ENCODE measurements at places on chromosomes 3 and 15. TPM values are rescaled to one million over a fixed set of nuclear protein-coding genes. Genes with fewer than 3 reads are reported as not detected.
A peak's percentile ranks its signal among the peaks of the same experiment; 100 is the strongest.

Gene DPPA2
- 1.4 TPM for polyA plus RNA-seq

Gene CX3CR1
- 4.8 TPM for polyA plus RNA-seq

Gene ABHD6
- polyA plus RNA-seq, result 12.2 TPM

DNA sequence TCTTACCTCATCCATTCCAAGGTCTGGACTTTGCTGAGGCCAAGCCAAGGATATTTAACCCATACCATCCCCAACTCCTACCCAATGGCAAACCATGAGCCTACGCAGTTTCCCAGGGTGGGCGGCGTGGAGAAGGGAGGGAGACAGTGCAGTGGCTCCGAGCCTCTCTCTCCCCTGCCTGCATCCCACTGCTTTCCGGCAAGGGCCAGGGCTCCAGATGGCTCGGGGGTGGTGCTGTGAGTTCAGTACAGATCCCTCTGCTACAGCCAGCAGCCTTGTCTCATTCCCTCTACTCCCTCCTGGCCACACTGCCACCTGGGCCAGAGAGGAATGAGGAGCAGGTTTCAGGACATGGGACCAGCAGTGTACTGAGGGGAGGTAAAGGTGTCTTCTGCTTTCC is 44.3 kb upstream of the APEH start:
- DNase-seq, result no peak

- DNase-seq, result no peak
Observed at GRCh38 chr3:64141476-64141875, 83.8 kb downstream of the PRICKLE2 start.

DNA sequence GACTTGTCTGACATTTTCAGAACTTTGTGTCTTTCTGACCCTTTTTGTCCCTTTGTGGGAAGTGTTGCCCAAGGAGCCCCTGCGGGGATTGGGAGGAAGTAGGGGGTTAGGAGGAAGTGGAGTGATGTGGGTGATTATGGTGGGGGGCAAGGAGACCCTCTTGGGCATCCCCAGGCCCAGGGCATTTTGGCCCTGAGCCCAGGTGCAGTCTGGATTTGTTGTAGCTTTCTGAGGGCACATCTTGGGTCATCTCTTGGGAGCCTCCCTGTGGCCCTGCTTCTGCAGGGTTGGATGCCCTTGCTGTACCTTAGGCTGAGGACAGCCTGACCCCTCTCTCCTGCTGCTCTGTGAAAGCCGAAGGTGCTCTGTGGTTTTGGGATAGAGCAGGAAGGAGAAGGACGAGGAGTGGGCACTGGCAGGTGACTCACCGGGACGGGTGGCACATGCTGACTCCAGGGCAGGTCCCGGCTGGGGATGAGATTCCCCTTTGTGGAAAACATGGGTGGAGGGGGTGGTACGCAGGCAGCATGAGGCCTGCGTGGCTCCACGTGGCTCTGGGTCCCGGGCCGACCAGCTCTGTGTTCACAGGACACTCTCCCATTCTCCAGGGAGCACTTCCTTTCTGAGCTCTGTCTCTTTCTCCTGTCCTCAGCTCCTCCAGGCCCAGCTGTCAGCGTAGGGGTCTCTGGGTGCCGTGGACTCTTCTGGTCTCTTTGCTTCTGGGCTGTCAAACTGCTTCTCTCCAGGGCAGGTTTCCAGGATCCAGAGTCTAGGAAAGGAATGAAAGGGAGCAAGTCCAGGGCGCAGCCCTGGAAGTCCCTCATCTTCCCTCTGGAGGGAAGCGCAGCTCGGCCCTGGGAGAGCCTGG is 11.8 kb downstream of the CD276 start:
- DNase-seq, result no peak

- DNase-seq, result no peak
Observed at GRCh38 chr3:5136211-5136918, 14.3 kb downstream of the ARL8B start.

- peak; percentile 36 for DNase-seq
Observed at GRCh38 chr3:148943506-148944205, 47.7 kb upstream of the GYG1 start.
